ENCODE measurements at places on chromosomes 7 and 10.

GRCh38 chr7:87000344-87000743 is 59.1 kb downstream of the ELAPOR2 start:
- DNase-seq = no peak

DNA sequence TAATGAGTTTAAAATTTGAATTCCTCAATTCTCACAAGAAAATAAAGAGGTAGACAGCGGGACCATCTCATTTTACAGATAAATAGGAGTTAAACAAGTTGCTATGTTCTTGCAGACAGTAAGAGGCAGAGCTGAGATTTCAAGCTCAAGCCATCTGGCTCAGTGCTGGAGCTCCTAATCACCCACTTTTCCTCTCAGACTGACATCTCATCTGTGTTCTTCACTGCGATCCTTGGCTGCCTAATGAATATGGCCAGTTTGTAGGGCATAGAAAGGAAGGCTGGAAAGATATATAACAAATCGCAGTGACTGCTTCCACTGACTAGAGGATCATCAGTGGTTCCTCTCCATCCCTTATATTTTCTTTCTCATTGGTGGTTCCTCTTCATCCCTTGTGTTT is 151.2 kb downstream of the MPP7 start:
- no peak for DNase-seq

GRCh38 chr10:102134416-102134815 is 1.6 kb downstream of the PPRC1 start:
- no peak for DNase-seq

DNA sequence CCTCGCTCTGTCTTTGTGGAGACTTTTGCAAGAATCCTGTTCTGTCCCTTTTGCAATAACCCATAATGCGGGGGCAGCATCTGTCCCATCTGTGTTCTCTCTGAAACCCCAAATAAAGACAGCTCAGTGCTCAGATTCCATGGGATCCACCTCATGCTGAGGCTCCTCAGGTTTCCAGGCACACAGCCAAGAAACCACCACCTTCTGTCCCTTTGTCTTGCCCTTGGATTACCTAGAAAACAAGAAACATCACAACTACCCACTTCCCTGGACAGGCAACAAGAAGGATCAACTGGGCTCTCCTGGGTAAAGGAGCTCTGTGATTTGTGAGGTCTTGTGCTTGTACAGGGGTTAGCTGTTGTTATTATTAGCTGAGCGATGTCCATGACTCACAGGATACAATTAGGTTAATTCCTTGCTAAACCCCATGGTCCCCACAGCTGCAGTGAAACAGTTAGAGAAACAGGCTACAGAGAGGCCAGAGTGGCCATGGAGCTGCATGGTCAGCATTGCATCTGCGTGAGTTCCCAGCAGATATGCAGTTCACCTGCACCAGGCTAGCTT is 50.2 kb downstream of the CXCL12 start:
- DNase-seq = no peak

DNA sequence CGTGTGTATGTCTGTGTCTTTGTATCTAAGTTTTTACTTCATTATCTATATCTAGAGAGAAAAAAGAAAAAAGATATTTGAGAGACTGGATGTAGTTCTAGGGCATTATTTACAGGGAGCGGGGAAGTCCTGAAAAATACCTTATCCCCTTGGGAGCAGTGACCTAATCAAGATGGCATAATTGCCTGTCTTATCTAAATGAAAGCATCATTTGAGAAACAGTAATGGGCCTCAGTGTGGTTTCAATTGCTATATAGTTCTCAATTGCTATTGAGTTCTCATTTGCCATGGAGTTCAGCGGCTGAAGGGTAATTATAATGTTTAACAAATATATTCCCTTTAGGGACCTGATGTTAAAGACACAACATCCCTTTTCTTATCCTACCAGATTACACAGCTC is 216.5 kb downstream of the PLXNA4 start:
- no peak for DNase-seq

Measured in keratinocyte (primary cell).